ENCODE measurements at places on chromosomes 12 and 14.

DNA sequence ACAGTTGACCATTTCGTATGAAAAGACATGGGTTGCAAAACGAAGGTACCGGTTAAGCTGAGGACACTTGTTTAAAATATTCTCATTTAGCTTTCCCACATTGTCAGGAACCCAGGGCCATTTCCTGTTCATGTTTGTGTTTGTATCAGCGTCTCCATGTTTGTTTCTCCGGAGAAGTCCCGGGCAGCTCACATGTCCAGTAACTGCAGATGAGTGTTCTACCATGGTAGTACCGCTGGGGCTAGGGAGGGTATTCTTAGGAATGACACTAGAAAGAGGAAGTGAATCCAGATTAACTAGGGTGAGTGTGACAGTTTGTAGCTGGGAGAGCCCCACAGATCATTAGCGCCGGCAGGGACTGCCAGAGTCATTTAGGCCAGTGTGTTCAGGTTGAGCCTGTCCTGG, 50.0 kb upstream of the EVL start:
- DNase-seq = no peak

GRCh38 chr12:8420506-8420905, 35.3 kb upstream of the CLEC6A start:
- no peak for DNase-seq

DNA sequence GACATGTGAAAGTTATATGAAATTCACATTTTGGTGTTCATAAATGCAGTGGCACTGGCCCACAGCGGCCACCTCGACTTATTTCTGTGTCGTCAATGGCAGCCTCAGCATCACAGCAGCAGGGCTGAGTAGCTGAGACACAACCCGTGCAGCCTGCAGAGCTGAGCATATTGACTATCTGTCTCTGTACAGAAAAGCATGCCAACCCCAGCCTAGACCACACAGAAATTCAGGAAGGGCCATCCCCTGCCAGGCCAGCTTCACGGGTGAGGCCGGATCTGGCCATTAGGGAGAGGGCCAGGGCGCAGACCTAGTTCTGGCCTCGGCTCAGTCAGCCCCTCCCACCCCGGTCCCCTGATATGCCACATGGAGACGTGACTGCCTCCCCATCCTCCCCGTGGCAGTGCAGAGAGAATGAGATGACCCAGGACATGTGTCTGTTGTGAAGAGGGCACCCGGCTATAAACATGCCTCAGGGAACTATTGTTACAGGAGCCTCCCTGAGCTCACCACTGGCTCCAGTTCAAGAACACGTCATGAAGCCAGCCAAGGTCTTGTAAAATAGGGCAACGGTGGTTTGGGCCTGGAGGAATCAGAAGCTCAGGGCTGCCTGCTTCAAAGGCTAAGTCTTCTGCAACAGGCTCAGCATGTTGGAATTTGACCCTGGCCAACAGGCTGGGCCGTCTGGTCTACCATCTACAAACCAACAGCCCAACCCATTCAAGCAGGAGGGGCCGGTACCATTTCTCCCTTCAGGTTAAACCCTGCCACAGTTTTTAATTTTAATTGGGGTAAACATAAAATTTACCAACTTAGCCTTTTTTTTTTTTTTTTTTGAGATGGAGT, 25.5 kb downstream of the SCARB1 start:
- no peak for DNase-seq

DNA sequence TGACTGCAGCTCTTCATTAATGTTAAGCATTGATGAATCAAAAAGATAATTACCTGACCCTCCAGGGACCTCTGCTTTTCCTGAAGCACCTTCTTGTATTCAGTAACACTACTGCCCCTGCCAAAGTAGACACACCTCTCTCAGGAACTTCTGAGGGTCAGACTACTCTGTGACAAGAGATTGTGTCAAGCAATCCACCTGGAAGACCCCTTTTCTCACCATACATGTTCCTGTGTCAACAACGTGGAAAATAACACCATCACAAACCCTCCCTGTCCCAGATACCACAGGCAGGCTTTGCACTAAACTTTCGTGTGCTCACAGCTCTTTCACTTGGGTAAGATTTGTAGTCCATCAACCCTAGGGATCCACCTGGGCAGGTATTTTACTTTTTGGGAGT, 13.2 kb downstream of the KRT76 start:
- no peak for DNase-seq

DNA sequence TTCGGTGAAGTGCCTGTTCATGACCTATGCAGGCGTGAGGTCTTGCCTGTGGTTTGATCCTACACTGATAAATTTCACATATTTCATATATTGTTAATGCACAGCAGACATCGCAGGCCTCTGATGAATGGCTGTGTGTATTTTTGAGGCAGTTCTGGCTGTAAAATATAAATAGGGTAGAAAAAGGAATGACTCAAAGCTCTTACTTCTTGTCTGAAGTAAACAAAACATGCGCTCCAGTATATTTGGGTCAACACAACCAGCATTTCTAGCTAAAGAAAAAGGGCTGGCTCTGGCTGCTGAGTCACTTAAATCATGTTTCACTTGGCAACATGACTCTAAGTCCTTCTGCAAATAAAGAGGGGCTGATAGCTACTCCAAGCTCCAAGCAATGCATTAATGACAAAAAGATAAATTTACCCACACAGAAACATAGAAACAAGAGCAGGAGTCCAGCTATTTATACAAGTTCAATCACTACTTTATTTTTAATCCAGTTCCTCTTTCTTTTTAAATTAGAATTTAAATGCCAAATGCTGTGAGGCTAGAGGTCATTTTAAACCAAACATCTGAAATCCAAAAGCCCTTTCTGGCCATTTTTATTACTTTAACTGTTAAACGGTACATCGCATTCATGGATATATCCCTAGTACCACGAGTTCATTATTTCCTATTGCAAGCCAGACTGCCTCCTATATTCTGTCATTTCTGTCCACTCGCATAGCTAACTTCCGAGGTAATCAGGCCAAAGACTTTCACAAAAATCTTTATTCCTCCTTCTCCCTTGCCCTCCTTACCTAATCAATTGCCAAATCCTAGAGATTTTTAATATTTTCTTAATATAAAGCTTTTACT, 54.3 kb upstream of the TMCC3 start:
- DNase-seq = no peak

DNA sequence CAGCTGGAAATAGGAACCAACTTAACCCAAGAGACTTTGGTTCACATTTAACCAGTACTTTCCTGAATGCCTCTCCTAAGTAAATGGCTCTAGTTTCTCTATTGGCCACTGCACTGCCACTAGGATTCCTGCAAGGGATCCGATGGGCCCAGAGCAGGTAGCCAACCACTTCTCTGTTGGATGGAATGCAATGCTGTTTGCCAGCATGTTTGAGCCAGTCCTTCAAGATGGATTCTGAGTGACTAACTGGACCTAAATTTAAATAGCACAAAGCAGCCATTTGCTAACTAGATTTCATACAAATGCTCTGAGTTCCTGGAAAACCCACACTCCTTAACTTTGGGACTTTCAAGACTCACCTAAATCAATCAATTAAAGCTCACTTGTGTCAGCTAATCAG, 9.5 kb upstream of the CLEC2D start:
- DNase-seq = no peak

All from cortex of kidney (tissue), 1 donor.